ENCODE measurements at places on chromosomes 2 and 18. TPM values are rescaled to one million over a fixed set of nuclear protein-coding genes. Genes with fewer than 3 reads are reported as not detected.

GRP gene
- not detected for total RNA-seq

DCDC2C gene
- total RNA-seq, result not detected

MBP gene
- total RNA-seq, result 31.1 TPM

NAT8 gene
- total RNA-seq, result not detected
